Transverse colon (tissue), 4 donors: ENCODE measurements at places on chromosomes 3 and 15. TPM values are rescaled to one million over a fixed set of nuclear protein-coding genes. Genes with fewer than 3 reads are reported as not detected.

DNA sequence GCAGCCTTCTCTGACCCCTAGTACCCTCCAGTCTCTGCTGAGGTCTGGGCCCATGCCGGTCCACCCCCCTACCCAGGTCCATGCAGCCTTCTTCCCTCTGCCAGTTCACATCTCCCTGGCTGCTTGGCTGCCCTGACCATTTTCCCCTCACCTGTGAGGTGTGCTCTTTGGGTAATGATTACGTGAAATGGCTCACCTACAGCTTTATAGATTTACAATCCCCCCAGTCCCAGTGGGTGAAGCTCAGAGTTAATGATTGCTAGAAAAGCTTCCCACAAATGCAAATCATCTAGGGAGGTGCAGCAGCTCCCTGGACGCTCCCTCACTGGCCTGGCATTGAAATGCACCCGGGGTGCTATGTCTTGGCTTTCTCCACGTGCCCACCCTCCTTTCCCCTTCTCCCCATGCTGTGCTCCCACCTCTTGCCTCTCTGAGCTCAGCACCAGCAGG, 18.7 kb downstream of the PAQR5 start:
- H3K4me1 ChIP-seq: peaks cover 94% of the 10 kb centered on the region
- DNase-seq: peak; percentile 68
- no peaks in the 10 kb centered on the region for H3K27me3 ChIP-seq

TP63 gene
- not detected for total RNA-seq

DNA sequence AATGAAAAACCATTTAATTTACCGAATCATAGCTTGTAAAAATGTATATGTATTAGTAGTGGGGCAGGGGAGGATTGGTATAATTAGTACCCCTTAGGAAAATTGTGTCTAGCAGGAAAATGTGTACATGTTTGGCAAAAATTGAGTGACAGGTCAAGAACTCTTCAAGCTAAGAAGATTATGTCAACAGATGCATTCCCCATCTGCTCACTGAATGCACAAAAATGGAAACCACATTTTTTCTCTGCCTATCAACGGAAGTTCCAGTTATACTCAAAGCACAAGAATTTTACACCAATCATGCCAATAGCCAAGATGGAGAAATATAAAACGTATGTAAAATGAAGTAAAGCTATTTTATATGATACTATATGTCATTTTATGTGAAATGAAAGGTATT, 377.8 kb downstream of the KCNH8 start:
- H3K4me3 ChIP-seq: no peak overlapping the region
- no peaks in the 10 kb centered on the region for H3K36me3 ChIP-seq
- H3K4me1 ChIP-seq: no peaks in the 10 kb centered on the region
- DNase-seq: no peak
- no peak overlapping the region for H3K27ac ChIP-seq

- peaks cover 12% of the 10 kb centered on the region for H3K4me1 ChIP-seq
- peak overlapping the region; percentile 94 for H3K27ac ChIP-seq
- H3K27me3 ChIP-seq: no peaks in the 10 kb centered on the region
- H3K36me3 ChIP-seq: no peaks in the 10 kb centered on the region
Measured at GRCh38 chr3:47512416-47513124, 942 bp downstream of the ELP6 start.

GABRA5 gene
- total RNA-seq: not detected

ST8SIA2 gene
- not detected for total RNA-seq

NEDD4 gene
- total RNA-seq: 14.0 TPM

TERC gene
- 225 TPM for total RNA-seq

- H3K27me3 ChIP-seq: no peaks in the 10 kb centered on the region
- H3K27ac ChIP-seq: peak overlapping the region; percentile 78
- H3K4me3 ChIP-seq: no peak overlapping the region
- no peaks in the 10 kb centered on the region for H3K36me3 ChIP-seq
- H3K4me1 ChIP-seq: peaks cover 27% of the 10 kb centered on the region
Measured at GRCh38 chr3:30681649-30682211, 75.3 kb downstream of the TGFBR2 start.

WNT7A gene
- not detected for total RNA-seq

GRCh38 chr3:127637971-127638370, 9.0 kb downstream of the PODXL2 start:
- H3K36me3 ChIP-seq: no peaks in the 10 kb centered on the region
- no peak overlapping the region for H3K27ac ChIP-seq
- H3K4me3 ChIP-seq: no peak overlapping the region
- DNase-seq: no peak
- no peaks in the 10 kb centered on the region for H3K4me1 ChIP-seq
- no peaks in the 10 kb centered on the region for H3K27me3 ChIP-seq

GRCh38 chr15:35023804-35024203, 35.7 kb upstream of the ZNF770 start:
- no peaks in the 10 kb centered on the region for H3K27me3 ChIP-seq
- no peaks in the 10 kb centered on the region for H3K36me3 ChIP-seq
- H3K4me1 ChIP-seq: no peaks in the 10 kb centered on the region
- DNase-seq: no peak
- H3K27ac ChIP-seq: no peak overlapping the region
- H3K4me3 ChIP-seq: no peak overlapping the region

DNA sequence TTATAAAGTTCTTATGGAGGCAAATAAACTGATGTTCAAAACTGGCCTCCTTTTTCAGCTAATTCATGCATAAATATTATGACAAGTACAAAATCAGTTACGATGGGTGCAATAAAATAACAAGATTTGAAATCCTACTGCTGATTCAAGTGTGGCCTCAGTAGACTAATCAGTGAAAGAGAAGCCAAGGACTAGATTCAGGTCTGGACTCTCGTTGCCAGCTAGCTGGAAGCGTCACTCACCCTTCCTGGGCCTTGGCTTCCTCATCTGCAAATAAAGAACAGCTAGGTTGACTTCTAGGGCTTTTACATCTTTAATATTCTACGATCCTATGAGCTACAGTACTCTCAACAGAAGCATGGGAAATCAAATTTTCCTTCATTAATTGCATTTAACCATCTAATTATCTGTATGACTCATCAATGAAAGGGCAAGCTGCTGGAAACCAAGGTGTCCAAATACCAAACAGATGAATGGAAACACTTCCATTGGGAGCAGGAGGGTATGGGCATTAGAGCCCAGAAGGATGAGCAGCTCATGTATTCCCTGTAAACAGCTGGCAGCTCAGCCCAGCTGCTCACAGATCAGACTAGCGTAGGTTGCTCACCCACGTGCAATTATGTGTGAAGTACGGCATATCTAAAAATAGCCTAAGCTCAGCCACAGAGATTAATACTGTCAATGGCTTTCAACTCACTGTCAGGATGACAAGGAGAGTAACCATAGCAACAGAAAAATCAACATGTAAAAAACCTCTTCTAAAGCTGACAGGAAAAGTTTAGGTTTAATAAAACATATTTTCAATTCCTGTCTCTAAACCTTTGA, 294.8 kb downstream of the PLCL2 start:
- H3K4me3 ChIP-seq: no peak overlapping the region
- H3K27ac ChIP-seq: no peak overlapping the region
- H3K36me3 ChIP-seq: peaks cover 3% of the 10 kb centered on the region
- DNase-seq: no peak
- H3K27me3 ChIP-seq: no peaks in the 10 kb centered on the region

CD200 gene
- 4.1 TPM for total RNA-seq

GRCh38 chr3:18372786-18373405, 52.2 kb downstream of the SATB1 start:
- H3K4me1 ChIP-seq: no peaks in the 10 kb centered on the region
- H3K36me3 ChIP-seq: no peaks in the 10 kb centered on the region
- H3K27ac ChIP-seq: no peak overlapping the region
- DNase-seq: no peak
- no peak overlapping the region for H3K4me3 ChIP-seq

DNA sequence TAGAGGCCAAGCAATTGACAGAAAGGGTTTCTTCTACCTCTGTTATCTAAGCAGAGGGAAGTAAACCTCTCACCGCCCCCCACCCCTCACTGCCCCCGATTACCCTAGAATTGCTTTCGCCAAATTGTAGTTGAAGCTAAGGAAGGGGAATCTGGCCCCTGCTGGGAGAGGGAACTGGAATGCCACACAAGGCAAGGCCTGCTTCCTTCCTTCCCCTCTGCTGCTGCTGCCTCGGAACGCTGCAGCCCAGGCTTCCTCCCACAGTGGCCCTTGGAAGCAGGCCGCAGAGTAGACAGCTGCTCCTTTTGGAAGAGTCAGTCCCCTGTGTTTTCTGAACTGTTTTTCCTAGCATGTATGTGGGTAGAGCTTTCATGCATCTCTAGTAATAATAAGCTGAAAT, 21.6 kb downstream of the RLBP1 start:
- no peak for DNase-seq
- H3K4me1 ChIP-seq: peaks cover 11% of the 10 kb centered on the region
- H3K27ac ChIP-seq: peak overlapping the region; percentile 38
- H3K36me3 ChIP-seq: no peaks in the 10 kb centered on the region

MESP2 gene
- not detected for total RNA-seq

SLC2A2 gene
- not detected for total RNA-seq
